ENCODE measurements at places on chromosomes 2 and 18.

DNA sequence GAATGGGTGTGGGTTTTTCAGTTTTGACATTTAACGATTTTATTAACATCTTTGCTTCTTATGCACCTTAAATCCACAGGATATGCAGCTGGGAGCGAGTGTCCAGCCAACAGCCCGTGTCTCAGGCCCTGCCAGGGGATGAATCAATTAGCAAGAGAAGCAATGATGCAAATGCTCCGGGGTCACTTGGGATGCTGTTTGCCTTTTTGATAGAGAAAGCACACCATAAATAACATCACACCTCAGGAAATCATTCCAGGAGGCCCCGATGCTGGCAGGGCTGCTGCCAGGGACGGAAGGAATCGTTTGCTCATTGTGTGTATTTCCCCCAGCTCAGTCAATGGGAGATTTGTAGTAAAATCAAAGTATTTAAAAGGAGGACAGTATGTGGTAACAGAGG lies 394.0 kb upstream of the HNRNPA3 start:
- no peak for ATAC-seq

DNA sequence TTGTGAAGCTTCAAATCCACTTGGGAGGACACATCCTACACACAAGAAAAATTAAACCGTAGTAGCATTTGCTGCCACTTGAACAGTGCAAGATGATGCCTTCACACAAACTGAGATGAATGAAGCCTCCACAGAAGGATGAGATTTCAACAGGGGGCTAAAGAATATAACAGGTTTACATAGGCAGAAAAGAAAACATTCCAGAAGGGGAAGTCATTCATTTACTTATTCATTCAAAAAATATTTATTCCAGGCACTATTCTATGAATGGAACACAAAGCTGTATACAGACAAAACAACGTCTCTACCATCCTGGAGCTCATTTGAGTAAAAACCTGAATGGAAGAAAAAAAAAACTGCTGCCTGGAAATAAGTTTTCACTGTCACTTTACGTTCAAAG lies 170.5 kb downstream of the CDH20 start:
- no peak for ATAC-seq

- ATAC-seq: no peak
Measured at GRCh38 chr2:160289126-160289525, 89.1 kb upstream of the ITGB6 start.

DNA sequence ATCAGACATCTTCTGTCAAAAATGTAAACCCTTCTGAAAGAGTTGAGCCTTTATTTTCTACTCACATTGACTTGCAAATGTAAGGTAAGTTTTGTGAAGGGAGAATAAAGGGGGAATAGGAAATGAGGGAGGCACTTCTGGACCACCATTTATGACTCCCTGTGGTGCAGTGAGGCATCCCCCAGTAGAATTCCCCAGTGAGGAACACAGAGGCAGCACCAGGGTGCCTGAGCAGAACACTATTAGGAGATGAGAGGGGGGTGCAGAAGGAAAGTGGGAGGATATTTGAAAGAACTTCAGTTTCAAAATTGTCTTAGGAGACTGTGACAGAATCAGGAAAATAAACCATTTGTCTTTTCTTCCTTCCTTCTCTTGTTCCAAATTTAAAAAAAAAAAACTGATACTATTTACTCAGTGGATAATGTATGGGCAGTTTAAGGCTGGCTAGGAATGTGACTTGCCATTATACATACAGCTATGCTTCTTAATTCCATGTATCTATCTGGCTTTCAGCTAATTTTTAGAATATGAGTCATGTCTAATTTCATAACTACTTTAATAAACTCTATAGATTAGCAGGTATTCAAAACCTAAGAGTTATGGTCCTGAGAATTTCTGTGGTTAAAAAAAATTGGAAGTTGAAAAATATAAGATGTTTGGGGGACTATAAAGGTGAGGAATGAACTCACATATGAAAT lies 478.1 kb upstream of the CHAC2 start:
- ATAC-seq: no peak

GRCh38 chr2:224046752-224047151 lies 7.7 kb upstream of the SERPINE2 start:
- no peak for ATAC-seq

- no peak for ATAC-seq
Measured at GRCh38 chr2:40716879-40717278, 265.0 kb upstream of the SLC8A1 start.

DNA sequence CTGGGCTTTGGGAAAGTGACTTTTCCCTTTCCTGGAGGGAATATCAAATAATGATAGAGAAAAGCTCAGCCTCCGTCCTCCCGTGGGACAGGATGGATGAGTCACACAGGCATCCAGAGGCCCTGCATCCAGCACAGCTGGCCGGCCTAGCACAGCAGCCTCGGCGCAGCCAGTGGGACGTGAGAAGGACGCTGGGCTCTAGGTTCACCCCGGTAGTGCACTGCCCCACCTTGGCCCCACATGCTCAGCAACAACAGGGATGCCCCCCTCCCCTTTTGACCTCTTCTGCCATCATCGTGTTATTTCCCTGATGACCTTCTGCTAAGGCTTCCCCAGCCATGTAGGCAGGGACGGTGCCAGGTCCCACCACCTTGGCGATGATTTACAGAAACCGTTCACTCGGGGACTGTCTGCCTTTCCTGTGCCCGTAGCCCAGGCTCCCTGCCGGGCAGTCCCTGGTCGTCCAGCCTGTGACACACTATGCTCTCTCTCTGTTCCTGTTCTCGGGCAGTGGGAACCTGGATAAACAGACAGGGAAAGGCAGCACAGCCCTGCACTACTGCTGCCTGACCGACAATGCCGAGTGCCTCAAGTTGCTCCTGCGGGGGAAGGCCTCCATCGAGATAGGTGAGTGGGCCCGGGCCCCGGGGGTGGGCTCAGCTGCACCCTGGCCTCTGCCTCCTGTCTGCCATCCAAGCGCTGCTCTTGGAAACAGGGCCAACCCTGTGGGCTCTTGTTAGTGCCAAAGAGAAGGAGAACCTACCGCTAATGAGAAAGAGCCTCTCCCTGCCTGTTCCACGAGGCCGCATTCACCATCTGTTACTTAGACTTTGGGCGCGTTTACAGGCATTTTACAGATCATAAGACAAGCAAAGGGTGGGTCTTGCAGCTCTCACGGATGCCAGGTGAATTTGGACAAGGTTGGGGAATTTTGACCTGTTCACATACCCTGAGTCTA lies 44.6 kb downstream of the ITGB1BP1 start:
- no peak for ATAC-seq

GRCh38 chr2:158686210-158686691 lies 108.9 kb upstream of the DAPL1 start:
- no peak for ATAC-seq

DNA sequence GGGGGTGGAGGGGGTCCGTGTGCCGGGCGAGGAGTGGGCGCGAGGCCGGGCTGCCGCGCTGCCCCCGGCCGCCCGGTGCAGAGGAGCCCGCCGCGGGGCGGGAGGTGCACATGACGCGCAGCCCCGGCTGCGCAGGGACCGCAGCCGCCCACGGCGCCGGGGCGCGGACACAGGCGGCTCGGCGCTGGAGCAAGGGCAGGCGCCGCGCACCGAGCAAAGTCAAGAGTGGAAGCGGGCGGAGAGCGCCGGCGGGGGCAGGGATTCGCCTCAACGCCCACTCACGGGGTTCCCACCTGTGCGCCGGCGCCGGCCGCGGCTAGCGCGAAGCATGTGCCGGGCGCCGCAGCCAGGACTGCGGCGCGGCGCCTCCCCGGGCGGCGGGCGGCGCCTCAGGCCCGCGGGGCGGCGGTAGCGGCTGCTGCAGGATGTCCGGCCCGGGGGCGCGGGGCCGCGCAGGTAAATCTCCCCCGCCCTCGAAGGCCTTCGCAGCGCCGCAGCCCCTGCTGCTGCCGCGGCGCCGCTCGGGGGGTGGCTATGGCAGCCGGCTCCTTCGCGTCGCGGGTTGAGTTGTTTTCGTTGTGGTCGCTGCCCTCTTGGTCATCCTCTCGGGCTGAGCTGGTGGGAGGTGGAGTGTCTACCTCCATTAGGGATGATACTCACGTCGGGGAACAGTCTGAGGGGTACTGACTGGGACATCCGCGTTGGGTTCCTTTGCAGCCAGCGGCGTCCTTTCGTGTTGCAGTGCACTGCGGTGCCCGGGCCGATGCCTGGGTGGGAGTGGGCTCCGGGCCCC lies 216.3 kb upstream of the DTNA start:
- ATAC-seq: no peak

DNA sequence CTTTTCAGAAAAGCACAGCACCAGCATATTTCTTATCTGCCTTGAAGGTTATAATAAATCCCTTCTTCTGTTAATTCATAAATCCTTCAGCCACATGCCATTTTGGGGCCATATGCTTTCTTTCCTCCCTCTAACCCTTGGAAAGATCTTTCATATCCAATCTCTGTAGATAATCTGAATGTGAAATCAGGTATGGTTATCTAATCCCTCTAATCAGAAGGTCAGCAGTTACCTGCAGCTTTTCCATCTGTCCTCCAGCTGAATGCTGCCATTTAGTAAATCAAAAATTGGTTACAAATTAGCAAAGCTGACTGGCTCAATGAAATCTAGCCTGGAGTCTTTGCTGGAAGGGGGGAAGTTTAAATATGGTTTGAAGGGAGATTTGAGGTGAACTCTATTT lies 230.5 kb downstream of the PIK3C3 start:
- no peak for ATAC-seq

DNA sequence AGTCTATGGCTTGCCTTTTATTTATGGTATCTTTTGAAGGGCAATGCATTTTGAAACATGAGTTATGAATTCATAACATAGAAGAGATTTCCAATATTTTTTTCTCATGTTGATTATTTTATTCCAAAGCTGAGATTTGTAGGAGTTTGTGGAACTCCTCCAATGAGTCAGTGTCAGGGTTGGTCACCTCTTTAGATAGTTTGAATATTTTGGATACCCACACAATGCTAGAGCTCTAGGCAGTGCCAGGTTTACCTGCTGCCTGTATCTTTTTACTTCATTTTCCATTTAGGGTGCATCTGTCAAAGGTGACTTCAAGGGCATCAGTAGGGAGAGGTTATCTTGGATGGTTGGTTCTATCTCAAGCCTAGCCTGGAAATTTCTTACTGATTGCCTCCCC lies 152.7 kb downstream of the CERS6 start:
- ATAC-seq: no peak

DNA sequence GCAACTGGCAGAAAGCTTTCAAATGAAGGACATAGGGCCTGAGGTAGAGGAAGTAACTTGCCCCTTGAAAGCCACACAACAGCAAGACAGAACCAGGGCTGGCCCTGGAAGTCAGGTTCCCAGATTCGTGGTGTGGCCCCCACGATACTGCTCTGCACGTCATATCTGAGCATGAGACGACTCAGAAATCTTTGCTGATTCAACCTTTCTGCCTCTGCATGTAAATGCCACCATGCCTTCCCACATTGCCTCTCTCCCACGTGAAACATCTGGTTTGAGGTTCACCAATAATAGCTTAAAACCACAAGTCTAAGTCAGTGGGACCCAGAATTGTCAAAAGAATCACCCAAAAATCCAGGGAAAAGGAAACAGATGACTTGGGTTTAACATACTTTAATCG lies 214.0 kb upstream of the TRIB2 start:
- peak; percentile 16 for ATAC-seq

GRCh38 chr2:197838036-197838435 lies 33.6 kb downstream of the PLCL1 start:
- peak; percentile 96 for ATAC-seq

DNA sequence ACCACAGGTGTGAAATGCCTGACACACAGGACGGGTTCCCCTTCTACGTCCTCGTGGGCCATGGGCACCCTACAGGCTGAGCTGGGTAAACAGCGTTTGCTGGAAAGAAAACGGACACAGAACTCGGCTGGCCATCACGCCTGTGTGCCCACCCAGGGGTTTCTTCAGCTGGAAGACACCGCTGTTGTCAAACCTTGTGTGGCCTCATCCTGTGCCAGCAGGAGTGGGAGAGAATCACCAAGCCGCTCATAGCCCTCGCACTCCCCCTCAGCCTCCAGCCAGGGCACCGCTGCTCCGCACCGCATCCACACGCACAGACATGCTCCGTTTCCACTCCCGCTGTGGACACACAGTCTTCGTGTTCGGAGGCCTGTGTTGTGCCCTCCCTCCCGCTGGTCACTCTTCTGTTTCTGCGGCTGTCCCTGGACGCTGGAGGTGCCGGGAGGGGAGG lies 161.4 kb downstream of the PXDN start:
- no peak for ATAC-seq

DNA sequence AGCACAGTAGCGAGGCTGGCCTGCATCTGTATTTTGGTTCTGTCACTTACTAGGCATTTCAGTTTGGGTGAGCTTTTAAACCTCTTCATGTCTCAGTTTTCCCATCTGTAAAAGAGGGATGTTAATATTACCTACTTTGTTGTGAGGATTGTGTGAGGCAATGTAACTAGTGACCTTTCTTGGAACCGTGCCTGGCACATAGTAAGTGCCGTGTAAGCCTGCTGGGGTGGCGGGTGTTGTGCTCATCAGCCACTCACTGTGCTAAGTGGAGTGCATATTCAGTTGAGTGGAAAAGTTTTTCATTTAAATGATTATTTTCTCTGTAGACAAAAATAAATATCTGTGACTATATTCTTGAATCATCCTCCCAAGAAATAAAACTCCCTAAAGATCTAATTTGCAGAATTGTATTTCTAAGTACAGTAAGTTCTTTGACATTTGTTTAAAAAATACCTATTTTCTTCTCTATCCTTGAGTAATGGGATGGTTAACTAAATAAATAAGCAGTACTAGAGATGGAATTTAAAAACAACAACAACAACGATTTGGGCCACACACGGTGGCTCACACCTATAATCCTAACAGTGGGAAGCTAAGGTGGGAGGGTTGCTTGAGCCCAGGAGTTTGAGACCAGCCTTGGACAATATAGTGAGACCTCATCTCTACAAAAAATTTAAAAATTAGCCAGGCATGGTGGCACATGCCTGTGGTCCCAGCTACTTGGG lies 56.7 kb downstream of the MALT1 start:
- ATAC-seq: no peak

- no peak for ATAC-seq
Measured at GRCh38 chr18:63962137-63962536, 7.7 kb upstream of the SERPINB8 start.

GRCh38 chr2:236888794-236889780 lies 196.6 kb upstream of the COPS8 start:
- no peak for ATAC-seq

- ATAC-seq: no peak
Measured at GRCh38 chr2:30201990-30202389, 29.3 kb upstream of the LBH start.

DNA sequence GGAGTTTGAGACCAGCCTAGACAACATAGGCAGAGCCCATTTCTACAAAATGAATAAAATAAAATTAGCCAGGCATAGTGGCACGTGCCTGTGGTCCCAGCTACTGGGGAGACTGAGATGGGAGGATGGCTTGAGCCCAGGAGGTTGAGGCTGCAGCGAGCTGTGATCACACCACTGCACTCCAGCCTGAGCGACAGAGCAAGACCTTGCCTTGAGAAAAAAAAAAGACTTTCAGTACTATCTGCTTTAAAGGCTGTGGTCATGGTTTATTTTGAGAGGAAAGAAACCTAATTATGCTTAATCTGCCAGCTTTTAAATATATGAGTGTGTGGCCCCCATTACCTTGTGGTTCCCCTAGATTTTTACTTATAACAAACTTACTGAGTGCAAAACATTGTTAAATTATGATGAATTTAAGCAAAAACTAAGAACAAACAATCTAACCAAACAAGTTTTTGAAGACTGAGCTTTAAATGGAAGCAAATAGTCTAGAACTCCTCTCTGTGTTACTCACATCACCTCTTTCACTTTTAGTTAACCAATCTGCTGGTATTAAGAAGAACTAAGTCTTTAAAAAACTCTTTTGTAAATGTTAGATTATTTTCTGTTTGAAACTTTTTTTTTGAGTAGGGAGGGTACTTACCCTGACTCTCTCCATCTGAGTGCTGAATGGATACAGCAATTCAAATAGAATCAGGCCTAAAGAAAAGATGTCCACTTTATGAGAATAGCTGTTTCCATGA lies 65.4 kb downstream of the EIF2AK3 start:
- no peak for ATAC-seq
